ENCODE measurements at places on chromosomes 3 and 15. TPM values are rescaled to one million over a fixed set of nuclear protein-coding genes. Genes with fewer than 3 reads are reported as not detected.

- no peak for DNase-seq
These were observed 75.9 kb downstream of the SCN5A start for GRCh38 chr3:38573556-38573955.

GRCh38 chr3:58979840-58980239 is 70.0 kb downstream of the CFAP20DC start:
- no peak for DNase-seq

GRCh38 chr15:91152896-91153581 is 53.0 kb downstream of the SV2B start:
- DNase-seq = no peak

GRCh38 chr3:148513096-148513543 is 184.6 kb upstream of the AGTR1 start:
- no peak for DNase-seq

- DNase-seq = no peak
These were observed 5.1 kb downstream of the SLC51B start for GRCh38 chr15:65050270-65050669.

GRCh38 chr3:60756241-60757030 is 494.8 kb downstream of the FHIT start:
- DNase-seq = no peak

Gene ATP8B4
- 75.3 TPM for total RNA-seq

GRCh38 chr15:39479911-39480310 is 101.0 kb upstream of the THBS1 start:
- DNase-seq = no peak

Gene ZKSCAN7
- total RNA-seq = 0.83 TPM

DNA sequence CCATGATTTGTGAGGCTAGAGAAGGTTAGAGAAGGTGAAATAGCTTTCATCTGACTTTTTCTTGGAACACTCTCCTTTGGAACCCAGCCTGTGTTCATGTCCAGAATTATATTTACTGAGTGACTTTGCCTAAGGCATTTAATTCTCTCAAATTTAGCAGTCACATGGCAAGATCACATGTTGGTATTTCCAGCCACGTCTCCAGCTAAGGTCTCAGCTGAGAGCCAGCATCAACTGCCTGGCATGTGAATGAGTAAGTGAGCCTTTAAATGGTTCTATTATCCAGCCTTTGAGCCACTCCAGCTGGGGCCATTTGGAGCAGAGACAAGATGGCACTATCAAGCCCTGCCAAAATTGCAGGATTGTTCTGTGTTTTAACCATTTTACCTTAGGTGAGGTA is 130.2 kb upstream of the SGO1 start:
- no peak for DNase-seq

Gene PPIP5K1
- 71.6 TPM for total RNA-seq

GRCh38 chr3:27561576-27561975 is 77.4 kb upstream of the SLC4A7 start:
- DNase-seq = no peak

Gene SLC12A8
- total RNA-seq = 1.4 TPM

- no peak for DNase-seq
These were observed 2.0 kb downstream of the WNT5A start for GRCh38 chr3:55484801-55485791.
